Stimulated activated CD4-positive, alpha-beta T cell treated with anti-CD3 and anti-CD28 coated beads, Interleukin-15, amount 100 ng/mL, for 1 hour (primary cell): ENCODE measurements at places on chromosomes 1 and 21.

GRCh38 chr1:150969626-150970025, 5.0 kb downstream of the CERS2 start:
- DNase-seq = no peak

GRCh38 chr1:214584805-214585766, 17.9 kb upstream of the CENPF start:
- no peak for DNase-seq

GRCh38 chr1:26372039-26372438, 511 bp downstream of the ZNF683 start:
- DNase-seq = no peak

DNA sequence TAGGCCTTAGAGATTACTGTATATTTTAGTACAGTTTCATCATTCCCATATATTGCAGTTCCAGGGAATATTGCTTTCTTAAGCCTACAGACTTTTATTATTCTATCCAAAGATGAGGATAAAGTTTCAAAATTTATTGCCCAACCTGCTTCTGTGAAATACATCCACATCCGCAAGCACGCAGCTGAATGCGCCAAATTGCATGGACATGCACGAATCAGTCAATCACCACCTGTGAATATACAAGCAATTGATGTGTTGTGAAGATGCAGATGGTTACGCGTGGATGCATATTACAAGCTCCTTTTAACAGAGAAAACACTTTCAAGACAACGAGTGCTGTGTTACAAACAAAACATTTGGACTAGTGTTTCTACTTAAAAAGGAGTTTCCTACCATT, 577.8 kb upstream of the PLXNA2 start:
- no peak for DNase-seq

DNA sequence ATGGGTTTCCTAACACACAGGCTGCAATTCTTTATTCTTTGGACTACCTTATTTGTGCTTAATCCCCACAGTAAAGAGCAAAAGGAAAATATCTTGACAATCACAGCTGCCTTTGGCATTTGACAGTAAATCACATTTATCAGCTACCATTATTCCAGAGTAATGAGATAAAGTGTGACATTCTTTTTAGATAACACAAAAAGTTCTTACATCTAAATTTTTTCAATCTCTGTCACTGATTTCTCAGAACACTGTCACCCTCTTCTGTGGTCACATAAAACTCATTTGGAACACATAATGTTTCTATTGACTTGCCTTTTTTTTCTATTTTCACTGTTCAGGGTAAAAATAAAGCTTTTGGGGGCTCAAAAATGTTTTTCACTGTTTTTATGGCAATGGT, 484.6 kb downstream of the LTN1 start:
- DNase-seq = no peak
